ENCODE measurements at places on chromosomes 6 and 20. TPM values are rescaled to one million over a fixed set of nuclear protein-coding genes. Genes with fewer than 3 reads are reported as not detected.

The FOXS1 gene
- total RNA-seq: 0.09 TPM

GRCh38 chr6:167094820-167095637 lies 27.9 kb upstream of the CCR6 start:
- no peak for DNase-seq

GRCh38 chr6:87840324-87840723 lies 138.3 kb upstream of the AKIRIN2 start:
- DNase-seq: no peak

DNA sequence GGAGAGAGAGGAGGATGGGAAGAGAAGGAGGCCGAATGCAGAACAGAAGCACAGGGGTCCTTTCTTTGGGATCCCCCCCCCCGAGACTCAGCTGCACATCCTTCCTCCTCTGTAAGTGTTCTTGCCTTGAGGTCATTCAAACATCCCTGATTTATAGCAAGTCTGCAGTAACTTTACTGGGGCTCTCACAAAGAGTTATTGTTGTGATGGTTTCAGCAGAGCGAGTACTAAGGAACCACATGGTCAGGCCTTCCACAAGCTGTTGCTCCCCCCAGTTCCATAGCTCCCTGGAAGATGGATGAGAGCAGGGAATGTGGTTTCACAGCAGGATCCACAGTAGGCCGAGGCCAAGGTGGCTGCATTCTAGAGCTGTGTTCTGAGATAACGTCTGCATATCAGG lies 351.4 kb upstream of the CDH4 start:
- DNase-seq: no peak

DNA sequence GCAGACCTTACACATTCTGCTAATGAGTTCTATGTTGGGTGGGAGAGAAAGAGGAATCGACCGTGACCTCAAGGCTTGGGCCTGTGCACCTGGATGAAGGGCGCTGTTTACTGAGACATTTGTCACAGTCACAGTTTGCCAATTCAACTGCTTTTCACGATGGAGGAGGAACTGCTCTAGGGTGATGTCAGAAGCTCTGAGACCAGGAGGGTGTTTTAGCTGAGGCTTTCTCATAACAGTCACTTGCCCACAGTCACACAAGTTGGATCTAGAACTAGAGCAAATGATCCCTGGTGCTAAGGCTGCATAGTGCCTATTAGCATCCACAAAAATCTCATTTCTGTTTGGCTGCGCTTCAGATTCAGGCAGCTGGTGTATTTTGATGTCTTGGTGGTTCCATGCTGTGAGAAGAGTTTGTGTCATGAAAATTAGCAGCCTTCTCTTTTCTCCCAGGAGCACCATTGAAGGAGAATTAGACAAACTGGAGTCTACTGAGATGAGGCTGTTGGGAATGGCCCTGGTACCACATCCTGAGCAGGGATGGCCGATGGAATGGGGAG lies 83.3 kb upstream of the TGM3 start:
- no peak for DNase-seq
